ENCODE measurements at places on chromosomes 2 and 18.

- no peak for DNase-seq
These were observed 590 bp downstream of the MDH1 start for GRCh38 chr2:63589148-63589958.

GRCh38 chr2:158663796-158664195, 131.3 kb upstream of the DAPL1 start:
- DNase-seq = no peak

DNA sequence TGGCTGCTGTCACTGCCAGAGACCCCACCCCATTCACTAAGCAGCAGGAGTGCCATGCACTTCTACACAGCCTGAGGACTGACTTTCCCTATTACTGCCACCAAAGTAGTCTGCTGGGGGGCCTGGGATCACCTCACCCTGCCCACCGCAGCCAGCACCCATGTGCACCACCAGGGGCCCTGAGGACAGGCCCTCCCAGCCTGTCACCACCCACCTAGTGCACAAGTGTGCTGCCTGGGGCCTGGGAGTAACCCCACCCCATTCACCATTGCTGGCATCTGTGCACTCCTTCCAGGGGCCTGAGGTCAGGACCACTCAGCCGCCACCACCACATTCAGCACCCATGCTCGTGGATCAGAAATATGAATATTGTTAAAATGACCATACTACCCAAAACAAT, 247.8 kb upstream of the NCKAP5 start:
- no peak for DNase-seq

GRCh38 chr2:203804070-203804469, 63.5 kb upstream of the CTLA4 start:
- DNase-seq = no peak

- no peak for DNase-seq
These were observed 50.9 kb downstream of the TTN start for GRCh38 chr2:178756343-178756742.
